PC-9 (cell line): ENCODE measurements at places on chromosomes 13 and 19. TPM values are rescaled to one million over a fixed set of nuclear protein-coding genes. Genes with fewer than 3 reads are reported as not detected.

SIGLEC12 gene
- not detected in 2 replicates for total RNA-seq

FSD1 gene
- total RNA-seq = not detected in 2 replicates

GNG7 gene
- 2.8 and 3.0 TPM in 2 replicates for total RNA-seq

ZNF571 gene
- total RNA-seq = 2.1 and 2.2 TPM in 2 replicates

GAPDHS gene
- total RNA-seq = not detected in 2 replicates

ATP8A2 gene
- total RNA-seq = not detected in 2 replicates

ZNF709 gene
- 1.6 and 1.8 TPM in 2 replicates for total RNA-seq
